ENCODE measurements at places on chromosomes 1 and 21.
A peak's percentile ranks its signal among the peaks of the same experiment; 100 is the strongest.

GRCh38 chr1:110136911-110137310 lies 13.4 kb upstream of the SLC6A17 start:
- DNase-seq, result peak; percentile 94

DNA sequence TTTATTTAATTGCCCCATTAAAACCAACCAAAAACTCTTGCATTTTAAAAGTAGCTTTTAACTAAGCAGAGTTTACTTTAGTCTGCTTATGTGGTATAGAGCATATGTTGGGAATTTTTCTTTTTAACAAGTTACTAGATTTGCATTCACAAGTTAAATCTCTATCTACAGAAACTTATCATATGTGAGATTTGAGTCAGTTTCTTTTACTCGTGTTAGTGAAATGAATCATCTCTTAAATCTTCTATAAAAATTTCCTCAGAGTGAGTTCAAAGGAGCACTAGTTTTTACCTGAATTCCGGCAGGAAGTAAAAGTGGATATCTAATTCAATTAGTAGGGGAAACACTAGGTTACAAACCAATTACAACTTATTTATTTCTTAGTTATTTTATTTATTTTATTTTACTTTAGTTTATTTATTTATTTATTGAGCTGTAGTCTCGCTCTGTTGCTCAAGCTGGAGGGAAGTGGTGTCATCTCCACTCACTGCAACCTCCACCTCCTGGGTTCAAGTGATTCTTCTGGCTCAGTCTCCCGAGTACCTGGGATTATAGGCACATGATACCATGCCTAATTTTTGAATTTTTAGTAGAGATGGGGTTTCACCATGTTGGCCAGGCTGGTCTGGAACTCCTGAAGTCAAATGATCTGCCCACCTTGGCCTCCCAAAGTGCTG lies 1609.6 kb upstream of the B3GALT2 start:
- DNase-seq, result no peak

- no peak for DNase-seq
Observed at GRCh38 chr1:85438353-85438752, 26.6 kb downstream of the DDAH1 start.

DNA sequence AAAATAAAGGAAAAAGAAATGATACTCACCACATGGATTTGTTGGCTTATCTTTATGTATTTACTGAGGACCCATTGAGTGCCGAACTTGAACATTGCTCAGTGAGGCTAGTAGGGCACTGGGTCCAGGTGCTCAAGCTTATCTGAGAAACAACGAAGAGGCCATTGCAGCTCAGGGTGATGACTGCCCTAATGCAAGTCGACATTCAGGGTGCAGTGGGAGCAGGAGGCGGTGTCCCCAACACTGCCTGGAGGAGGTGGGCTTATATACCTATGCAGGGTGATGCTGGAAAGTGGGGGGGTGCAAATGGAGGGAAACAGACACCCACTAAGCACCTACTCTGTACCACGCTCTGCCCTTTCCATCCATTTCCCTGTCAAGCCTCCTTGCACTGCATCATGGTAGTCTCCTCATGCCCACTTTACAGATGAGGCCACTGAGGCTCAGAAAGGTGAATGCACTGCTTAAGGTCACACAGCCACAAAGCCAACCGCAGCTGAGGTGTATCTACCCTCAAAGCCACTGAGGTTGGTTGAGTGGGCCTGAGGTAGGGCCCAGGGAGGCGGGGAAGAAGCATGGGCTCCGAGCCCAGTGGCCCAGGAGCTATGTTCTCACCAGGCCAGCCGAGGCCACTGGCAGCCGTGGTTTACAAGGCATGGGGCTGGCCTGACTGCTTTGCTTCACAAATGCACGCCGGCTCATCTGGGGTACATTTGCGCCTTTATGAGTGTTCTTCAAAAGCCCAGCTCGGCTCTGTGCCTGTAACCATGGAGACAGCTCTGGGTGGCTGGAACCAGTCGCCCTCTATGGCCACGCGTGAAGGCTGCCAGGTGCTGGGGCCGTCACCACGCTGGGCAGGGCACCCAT lies 103.8 kb downstream of the EPHB2 start:
- DNase-seq, result no peak

GRCh38 chr1:185375583-185375982 lies 58.5 kb upstream of the IVNS1ABP start:
- DNase-seq, result no peak

Data from NCI-H2171 treated with DMSO at 0.1 percent for 48 hours (cell line).